Fibroblast of skin of right biceps (primary cell): ENCODE measurements at places on chromosomes 2 and 18.

DNA sequence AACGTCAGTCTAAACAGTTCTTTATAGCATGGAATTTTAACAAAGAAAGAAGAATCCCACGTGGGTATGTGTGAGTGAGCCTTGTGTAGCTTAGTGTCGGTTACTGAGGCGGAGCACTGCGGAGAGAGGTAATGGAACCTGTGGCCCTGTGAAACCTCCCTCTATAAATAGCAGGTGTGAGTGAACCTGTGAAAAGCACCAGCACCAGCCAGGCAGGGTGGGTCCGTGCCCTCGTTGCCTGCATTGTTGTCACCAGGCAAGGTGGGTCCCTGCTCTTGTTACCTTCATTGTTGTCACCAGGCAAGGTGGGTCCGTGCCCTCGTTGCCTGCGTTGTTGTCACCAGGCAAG is 4.7 kb downstream of the CTDP1 start:
- no peak for DNase-seq

GRCh38 chr2:6578416-6578815 is 287.3 kb downstream of the CMPK2 start:
- peak; percentile 17 for DNase-seq

- DNase-seq, result peak; percentile 23
Measured at GRCh38 chr2:197575987-197576386, 60.1 kb downstream of the MOB4 start.

DNA sequence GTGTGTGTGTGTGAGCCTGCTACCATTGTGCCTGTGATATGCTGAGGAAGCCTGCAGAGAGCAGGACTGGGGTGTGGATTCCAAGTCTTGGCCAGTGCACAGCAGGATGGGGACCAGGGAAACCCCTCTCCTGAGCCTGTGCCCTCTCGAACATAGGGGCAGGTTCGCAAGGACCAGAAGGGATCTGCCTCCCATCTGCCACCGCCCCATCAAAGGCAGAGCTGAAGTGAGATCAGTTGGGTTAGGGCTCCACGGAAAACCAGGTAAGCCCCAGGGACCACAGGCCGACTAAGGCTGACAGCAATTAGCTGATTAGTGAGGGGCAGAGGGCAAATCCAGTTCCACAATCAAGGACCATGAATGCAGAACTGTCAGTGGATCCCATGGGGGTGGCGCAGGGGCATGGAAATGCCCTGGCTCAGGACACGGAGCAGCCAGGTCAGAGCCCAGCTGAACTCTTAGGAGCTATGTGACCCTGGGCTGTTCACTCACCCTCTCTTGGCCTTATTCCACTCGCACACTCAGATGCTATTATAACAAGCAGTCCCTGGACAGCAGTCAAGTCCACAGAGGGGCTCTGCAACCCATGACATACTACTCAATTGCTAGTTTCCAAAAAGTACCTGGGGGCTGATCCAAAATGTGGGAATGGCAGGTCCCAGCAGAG is 84.2 kb upstream of the ID2 start:
- no peak for DNase-seq

DNA sequence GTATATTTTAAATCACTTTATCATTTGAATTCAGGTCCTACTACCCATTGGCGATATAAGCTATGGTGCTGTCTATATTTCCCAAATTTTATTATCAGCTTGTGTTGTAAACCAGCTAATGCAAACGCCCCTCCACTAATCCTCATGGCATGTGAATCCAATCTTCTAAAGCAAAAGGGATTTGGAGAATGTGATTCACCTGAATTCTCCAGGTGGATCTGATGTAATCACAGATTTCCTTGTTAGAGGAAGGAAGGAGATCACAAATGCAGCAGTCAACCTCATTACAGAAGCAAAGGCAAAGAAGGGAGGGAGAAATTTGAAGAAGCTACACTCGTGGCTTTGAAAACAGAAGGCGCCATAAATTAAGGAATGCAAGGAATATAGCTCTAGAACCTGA is 431.1 kb upstream of the CDH19 start:
- DNase-seq, result no peak

DNA sequence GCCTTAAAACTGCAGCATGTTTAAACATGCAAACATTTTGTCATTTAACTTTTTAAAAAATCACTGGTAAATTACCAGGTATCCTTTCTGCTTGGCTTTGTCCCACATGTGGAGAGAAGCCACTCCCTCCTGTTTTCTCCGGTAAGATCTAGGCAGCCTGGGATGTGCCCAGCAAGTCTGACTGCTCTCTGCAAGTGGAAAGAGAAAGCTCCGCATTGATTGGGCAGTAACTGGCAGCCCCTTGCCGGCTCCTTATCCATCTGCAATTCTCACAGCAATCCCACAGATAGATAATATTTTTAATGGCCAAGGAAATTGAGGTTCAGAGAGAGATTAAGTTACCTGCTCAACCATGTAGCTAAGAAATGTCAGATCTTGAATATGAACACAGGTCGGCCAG is 136.1 kb downstream of the TMEM200C start:
- DNase-seq, result no peak

- DNase-seq, result peak; percentile 21
Measured at GRCh38 chr2:98269830-98270229, 76.4 kb upstream of the CNGA3 start.

- DNase-seq, result peak; percentile 62
Measured at GRCh38 chr2:187500585-187501359, 52.7 kb upstream of the CALCRL start.

GRCh38 chr2:17758118-17758517 is 4.2 kb downstream of the GEN1 start:
- no peak for DNase-seq

DNA sequence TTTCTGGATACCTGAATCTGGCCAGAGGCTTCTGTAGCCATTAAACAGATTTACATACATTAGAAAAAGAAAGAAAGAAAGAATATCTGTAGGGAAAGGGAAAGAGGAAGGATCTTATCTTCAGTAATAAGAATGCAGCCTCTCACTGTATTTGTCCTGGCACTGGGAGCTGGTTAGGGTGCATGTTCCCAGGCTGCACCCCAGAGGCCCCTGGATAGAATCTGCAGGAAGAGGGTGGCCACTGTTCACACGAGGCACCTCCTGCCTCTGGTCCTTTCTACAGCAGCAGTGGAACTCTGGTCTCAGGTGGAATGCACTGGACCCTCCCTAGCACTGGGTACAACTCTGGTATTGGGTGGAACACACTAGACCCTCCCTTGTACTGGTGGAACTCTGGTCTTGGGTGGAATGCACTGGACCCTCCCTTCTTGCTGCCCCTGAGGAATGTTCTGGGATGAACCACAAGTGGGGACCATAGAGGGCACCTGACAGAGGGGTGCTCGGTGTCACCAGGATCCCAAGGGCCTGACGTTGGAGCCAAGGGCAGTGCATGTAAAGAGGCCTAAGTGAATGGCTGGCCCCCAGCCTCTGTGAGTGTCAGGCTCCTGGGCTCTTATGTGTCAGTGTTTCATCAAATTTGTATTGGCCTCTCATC is 27.4 kb upstream of the PXDN start:
- no peak for DNase-seq

DNA sequence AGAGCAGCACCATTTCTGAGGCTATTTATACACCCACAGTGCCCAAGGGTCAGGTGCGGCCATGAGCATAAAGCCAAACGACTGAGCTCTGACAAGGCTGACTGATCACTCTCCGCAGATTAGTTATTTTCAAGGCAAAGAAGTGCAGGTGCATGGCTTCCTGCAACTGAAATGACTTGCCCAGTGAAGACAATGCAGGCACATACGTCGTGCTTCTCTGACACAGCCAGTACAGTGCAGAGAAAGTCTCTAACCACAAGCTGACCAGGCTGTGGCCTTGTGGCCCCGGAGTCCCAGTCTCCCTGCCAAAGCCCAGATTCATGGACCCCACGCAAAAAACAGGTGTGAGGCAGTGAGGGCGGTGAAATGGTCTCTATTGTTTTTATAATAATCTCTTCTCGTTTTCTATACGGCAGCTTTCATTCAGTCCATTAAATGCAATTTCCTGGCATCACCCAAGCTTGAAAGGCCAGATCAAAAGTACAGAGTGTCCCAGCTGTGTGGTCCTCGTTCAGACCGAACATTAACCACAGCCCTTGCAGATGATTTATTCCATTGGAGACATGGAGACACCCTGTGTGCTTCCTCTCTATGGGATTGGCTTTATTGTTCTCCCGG is 447.0 kb upstream of the ID2 start:
- DNase-seq, result no peak

DNA sequence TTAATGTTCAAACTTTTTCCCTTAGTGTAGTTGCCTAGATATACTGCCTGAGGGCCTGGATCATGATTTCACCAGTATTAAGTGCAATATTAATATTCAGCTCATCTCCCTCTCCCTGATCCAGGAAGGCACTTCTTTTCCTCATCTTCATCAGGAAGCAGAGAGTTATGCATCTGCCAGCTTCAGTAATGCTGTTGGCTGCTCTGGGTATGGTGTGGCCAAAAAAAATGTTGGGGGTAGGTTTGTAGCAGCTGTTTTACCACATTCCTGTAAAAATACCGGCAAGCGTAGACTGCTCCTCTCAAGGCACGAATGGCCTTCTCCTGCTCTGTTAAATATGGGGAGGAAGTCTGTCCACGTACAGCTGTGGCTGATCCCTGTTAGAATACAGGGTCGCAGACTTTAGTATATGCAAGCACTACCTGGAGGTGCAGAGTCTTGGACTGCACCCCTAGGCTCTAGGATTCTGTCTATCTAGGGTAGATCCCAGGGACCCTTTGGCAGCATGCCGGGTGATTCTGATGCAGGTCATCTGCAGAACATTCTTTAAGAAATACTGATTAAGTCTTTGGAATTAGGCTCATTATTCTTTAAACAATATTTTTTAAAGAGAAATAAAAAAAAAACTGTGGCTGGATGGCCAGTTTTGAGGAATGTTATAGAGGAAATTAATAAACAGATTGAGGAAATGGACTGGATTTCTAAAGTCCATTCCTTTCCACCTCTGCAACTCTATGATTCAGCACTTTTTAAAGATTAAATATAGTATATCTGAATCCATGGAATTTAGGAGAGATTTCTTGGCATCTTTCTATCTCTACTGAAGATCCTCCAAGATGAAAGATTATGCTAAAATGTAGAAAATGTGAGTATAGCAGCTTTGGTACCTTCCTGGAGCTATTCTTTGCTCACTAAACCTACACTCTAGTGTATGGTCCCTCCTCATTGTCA is 21.0 kb upstream of the GLS start:
- DNase-seq, result peak; percentile 82

DNA sequence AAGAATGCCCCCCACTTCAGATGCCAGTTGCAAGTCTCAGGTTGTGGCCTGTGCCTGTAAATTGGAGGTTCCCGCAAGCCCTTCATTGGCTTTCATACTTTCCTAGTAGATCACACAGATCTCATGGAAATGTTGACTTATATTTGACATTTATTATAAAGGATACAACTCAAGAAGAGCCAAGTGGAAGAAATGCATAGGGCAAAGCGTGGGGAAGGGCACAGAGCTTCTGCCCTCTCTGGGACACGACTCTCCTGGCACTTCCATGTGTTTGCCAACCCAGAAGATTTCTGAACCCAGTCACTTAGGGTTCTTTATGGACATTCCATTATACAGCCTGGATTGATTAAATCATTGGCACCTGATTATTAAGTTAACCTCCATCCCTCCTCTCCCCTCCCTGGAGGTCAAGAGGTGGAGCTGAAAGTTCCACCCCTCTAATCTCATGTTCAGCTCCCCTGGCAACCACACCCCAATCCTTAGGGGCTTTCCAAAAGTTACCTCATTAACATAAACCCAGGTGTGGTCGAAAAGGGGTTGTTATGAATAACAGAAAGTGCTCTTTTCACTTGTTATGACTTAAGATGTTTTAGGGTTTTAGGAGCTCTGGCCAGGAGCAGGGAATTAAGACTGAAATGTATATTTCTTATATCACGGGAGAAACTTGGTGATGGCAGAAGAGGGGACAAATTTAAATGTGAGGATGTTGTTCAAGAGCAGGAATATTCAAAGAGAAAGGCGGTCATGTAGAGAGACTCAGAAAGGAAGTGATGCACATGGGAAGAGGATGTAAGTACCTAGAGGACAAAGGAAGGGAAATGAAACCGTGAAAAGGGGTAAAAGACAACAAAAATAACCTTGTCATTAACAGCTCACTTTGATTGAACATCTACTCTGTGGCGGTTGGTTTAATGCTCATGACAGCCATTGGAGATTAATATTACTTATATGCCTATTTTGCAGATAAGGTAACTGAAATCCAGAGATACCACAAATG is 31.8 kb downstream of the SP100 start:
- DNase-seq, result no peak

- DNase-seq, result no peak
Measured at GRCh38 chr2:72891091-72891818, 4.0 kb downstream of the SPR start.

- no peak for DNase-seq
Measured at GRCh38 chr2:121235542-121235941, 49.5 kb downstream of the TFCP2L1 start.

GRCh38 chr18:8450013-8450412 is 159.2 kb upstream of the RAB12 start:
- DNase-seq, result peak; percentile 10

DNA sequence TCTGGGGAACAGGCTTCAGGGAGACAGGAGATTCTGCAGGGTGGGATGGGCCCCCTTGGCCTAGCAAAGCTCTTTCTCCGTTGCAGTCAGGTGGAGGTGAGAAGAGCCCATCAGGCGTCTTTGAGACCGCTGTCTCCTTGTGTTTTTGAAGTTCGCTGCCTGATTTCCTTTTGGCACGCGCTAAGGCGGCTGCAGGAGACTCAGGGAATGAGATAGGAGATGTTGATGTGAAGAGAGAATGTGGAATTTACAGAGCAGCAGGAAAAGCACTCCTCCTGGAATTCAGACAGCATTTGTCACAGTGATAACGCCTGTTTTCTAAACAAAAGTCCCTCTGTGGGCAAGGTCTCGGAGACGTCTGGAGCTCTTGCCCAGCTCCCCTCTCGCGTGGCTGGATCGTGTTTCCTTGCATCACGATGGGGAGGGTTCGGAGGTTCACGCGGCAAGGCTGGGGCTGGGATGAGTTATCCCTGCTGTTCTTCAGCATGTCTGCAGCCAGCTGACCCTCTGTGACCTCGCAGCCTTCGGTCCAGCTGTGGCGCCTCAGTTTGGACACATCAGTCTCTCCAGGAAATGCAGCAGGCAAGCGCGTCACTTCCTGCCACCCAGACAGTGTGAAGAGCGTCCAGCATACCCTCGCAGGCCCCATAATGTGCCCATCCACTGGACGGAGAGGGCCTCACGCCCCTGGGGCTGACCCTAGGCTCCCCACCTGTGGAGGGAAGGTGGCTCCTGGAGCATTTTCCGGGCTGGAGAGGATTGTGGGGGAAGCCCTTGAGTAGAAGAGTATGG is 30.2 kb downstream of the GLI2 start:
- peak; percentile 83 for DNase-seq

DNA sequence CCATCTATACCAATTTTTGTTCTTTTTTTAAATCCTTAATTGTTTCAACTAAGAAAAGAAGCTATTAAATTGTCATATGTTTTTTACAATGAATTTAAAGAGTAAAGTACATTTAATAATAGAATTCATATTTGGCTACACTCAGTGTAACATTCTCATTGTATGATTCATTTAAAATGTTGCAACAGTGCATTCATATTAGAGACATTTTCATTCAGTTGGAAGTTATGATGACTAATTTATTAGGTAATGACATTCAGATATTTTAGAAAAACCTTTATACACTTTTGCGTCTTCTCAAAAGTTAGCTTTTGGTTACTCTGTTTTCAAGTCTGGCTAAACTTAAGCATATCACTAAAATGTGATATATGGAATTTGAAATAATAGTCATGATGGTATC is 887.5 kb upstream of the NRXN1 start:
- peak; percentile 77 for DNase-seq

- peak; percentile 29 for DNase-seq
Measured at GRCh38 chr2:226208726-226209125, 590.9 kb downstream of the IRS1 start.
